NCI-H2227 treated with DMSO at 0.1 percent for 48 hours (cell line): ENCODE measurements at places on chromosomes 5 and 9.

DNA sequence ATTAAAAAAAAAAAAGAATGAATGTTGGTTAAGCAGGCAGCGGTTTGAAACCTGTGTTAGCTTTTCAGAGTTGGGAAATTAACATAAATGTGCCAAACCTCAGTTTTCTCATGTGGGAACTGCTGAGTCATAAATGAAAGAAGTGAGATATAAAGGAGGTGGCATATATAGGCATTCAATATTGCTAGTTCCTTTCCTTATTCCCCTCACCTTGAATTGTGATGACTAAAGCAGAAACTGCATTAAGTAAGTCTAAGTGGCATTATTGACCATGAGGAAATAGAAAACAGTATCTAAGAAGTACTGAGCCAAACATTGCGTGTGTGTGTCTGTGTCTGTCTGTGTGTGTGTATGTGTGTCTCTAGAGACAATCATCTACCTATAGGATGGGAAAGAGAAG, 691.2 kb downstream of the TLR4 start:
- no peak for DNase-seq

GRCh38 chr9:37936376-37936775, 32.4 kb upstream of the SLC25A51 start:
- no peak for DNase-seq

- DNase-seq: no peak
Observed at GRCh38 chr9:120733190-120733589, 18.9 kb upstream of the MEGF9 start.

DNA sequence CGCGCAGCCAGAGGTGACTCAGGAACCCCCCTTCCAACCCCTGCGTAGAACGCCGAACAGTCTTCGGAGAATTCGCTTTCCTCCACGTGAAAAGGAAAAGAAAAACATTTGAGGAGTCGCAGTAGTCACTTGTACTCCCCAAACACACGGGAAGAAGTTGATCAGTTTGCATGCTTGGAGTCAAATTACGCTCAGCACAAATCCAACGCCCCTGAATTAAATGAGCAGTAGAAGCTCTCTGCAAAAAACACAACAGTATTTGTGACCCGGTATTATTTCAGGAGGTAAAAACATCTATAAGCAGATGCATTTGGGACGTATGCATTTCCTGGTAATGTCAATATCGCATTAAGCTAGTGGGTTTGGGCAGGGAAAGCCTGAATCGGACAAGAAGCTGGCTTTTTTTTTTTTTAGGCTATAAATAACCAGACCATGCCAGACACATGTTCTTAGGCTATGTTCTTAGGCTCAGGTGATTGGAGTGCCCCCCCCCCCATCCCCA, 854 bp upstream of the ARL15 start:
- no peak for DNase-seq

GRCh38 chr9:75200892-75201470, 112.7 kb downstream of the OSTF1 start:
- DNase-seq: peak; percentile 21

GRCh38 chr5:173557123-173557903, 59.1 kb downstream of the BOD1 start:
- no peak for DNase-seq
